ENCODE measurements at places on chromosomes 3 and 15. TPM values are rescaled to one million over a fixed set of nuclear protein-coding genes. Genes with fewer than 3 reads are reported as not detected.

Gene RTP1
- total RNA-seq: not detected

Gene KNL1
- 1.1 TPM for total RNA-seq

Gene CPNE9
- 0.16 TPM for total RNA-seq

Gene SMAD6
- 23.0 TPM for total RNA-seq

Gene CAPN3
- total RNA-seq: 12.9 TPM

Gene ANKRD34C
- total RNA-seq: not detected

Measured in kidney (tissue), 22 donors.